ENCODE measurements at places on chromosomes 4 and X.

- DNase-seq: no peak
Observed at GRCh38 chr4:136934601-136935000, 597.7 kb downstream of the PCDH18 start.

GRCh38 chr4:3599951-3600350, 67.7 kb upstream of the LRPAP1 start:
- DNase-seq: no peak

DNA sequence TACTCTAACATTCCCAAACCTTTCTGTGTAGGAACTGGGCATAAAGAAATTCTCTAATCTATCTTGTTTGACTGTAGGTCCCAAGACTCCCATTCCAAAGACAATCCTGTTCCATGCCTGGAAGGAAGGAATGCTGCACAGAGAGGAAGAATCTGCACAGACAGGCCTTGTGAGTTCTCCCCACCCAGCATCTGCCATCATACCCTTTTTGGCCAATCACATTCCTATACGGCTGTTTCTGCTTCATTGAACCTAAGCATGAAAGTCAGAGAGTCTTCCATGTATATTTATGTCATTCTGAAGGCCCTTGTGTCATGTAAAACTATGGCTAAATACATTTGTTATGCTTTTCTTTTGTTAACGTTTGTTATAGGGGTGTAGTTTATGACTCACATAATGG, 667.7 kb upstream of the IGFBP7 start:
- DNase-seq: no peak

DNA sequence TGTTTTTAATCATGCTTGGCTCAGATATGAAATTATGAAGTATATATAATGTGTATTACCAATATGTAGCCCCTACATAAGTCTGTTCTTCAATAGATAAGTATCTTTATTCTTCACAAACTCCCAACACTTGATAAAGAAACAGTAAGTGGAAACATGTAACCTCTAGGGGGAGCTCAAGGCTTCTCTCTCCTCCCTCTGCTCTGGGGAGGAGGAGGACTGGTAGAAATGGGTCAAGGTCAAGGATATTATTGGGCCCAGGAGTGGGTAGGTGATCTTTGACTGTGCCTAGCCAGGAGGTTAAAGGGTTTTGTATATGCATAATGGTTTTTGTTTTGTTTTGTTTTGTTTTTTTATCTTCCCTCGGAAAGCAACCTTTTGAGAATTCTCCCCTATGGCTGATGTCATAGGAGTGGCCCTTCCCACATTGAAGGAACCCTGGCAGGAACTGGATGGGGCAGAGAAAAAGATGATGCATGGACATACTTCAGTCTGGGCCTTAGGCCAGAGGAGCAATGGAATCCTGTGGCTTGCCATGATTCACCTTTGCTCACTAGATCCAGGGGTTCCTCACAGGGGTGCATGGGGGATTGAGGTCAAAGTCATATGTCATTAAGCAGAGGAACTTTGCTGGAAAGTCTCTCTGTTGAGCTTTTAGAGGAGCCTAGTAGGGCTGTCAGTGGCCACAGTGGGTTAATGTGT, 460.3 kb downstream of the MID1IP1 start:
- DNase-seq: no peak

GRCh38 chrX:102697494-102697893, 14.8 kb upstream of the GPRASP2 start:
- DNase-seq: no peak

DNA sequence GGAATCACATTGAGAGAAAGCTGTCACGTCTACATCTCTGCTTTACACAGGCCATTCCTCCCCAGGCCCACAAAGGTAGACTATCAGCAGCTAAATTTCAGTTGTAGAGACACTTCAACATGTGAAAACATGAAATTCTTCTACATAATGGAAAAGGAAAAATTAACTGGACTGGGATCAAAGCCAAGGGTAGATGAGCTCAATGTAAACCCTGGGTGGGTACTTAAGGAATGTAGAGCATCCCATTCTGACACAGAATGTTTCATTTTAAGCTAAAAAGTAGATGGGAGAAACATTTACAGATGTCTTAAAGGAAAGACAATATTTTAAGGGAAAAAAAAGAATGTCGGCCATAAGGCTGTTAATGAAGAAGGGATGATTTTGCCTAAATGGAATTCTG, 51.3 kb upstream of the NPNT start:
- DNase-seq: no peak

DNA sequence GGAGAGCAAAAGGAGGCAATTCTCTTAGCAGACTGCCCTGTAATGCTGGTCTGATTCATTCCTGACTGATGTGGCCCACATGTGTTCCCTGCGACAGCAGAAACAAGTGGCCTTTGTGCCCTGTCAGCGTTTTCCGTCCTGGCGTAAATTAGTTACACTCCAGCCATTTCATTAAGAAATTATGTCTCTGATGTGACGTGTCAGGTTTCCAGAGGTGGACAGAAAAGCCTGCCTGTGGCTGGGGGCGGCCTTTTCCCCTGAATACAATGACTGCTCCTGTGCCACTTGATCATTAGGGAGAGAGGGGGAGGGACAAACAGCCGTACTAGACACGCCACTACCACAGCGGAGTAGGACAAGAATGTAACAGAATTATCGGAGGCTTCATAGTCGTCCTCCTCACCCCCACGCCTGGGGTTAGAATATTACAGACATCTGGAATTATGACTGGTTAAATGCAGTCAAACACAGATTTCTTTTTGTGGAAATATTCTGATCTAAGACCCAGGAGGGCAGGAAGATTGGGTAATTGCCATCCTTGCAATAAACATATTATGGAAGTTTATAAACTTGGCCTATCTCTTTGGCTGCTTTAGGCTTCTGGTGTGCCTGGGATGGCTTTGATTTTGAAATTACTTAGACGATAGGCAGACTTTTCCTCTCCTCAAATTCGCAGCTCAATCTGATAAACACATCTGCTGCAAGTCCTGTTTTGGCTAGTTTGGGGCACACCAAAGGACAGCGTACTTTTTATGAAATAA, 146.2 kb upstream of the BCOR start:
- DNase-seq: no peak

- DNase-seq: no peak
Observed at GRCh38 chr4:17701138-17701839, 80.1 kb downstream of the FAM184B start.

DNA sequence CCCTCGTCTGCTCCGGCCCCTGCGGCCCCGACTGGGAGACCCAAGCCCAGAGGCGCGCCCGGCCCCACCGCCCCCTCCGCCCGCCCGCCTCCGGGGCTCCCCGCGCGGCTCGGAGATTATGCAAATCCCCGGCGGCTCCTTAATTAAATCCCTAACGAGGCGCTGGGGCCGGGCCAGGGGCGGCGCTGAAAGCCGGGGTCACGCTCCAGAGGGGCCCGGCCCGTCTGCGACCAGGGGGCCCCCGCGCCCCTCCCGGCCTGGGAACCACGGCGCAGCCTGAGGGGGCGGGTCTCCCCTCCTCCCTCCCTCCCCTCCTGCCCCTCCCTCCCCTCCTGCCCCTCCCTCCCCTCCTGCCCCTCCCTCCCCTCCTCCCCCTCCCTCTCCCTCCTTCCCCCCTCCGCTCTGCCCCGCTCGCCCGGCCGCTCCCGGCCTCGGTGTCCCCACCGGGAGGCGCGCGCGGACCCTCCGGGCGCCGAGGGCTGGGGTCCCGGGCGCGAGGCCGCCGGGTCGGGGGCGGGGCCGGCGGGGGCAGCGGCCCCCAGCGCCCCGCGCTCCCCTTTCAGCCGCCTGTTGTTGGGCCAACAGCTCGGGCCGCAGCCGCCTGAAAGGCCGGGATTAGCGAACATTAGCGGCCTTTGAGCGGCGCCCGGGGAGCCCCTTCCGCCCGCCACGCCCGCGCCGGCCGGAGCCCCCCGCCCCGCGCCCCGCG, 25.9 kb upstream of the FGFR3 start:
- DNase-seq: no peak

DNA sequence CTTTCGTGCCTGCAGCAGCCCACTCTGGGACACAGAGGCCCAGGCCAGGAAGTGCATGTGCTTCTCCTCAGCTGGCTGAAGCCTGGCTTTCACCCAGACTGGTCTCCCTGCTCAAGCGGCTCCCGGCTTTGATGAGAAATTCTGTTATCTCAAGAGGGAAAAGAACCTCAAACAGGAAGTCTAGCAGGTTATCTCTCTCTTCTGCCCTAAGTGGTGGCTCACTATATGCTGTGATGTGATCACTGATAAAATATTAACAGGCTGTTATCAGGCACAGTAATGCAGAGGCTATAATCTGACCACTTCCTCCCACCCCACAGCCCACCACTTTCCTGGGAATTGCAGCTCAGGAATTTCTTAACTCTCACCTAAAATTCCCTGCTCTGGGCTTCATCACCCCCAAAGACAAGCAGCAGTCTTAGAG, 13.3 kb downstream of the CLDN2 start:
- no peak for DNase-seq

GRCh38 chr4:168955674-168956073, 54.4 kb downstream of the CBR4 start:
- no peak for DNase-seq

- DNase-seq: no peak
Observed at GRCh38 chrX:47456080-47456479, 26.9 kb downstream of the ZNF41 start.

DNA sequence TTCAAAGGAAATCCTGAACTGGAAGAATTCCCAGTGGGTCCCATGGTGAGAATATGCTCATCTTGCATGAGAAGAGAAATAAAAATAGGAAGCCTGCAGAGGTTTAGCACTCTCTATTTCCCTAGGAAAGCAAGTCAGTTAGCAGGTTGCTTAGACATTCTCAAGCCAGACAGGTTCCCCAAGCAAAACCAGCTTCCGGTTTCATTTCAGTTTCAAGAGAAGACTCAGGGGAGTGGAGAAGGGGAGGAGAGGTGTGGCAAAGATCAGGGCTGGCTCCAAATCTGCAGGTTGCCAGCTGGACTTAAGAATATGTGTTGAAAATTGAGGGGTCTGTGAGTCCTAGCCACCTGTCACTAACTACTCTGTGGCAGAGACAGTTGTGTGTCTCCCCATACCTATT, 107.5 kb downstream of the CLNK start:
- no peak for DNase-seq

- no peak for DNase-seq
Observed at GRCh38 chr4:40216622-40217366, 20.0 kb downstream of the RHOH start.

GRCh38 chrX:154010330-154011087, 9.2 kb downstream of the IRAK1 start:
- DNase-seq: no peak

DNA sequence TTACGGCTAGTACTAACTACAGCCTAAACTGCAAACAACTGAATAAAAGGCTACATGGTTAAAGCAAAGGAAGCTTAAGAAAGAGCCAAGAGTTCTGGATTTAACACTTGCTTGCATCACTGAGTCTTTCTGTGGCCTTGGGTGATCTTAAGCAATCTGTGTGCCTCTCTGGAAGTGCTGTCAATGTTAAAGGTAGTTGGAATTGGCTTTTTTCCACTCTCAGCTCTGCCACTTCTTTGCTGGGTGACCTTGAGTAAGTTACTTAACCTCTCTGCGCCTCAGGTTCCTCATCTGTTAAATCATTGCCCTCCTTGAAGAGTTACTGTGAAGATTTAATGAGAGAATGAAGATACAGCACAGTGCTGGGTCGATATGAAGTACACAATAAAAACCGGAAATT, 15.7 kb downstream of the SLC2A9 start:
- no peak for DNase-seq

DNA sequence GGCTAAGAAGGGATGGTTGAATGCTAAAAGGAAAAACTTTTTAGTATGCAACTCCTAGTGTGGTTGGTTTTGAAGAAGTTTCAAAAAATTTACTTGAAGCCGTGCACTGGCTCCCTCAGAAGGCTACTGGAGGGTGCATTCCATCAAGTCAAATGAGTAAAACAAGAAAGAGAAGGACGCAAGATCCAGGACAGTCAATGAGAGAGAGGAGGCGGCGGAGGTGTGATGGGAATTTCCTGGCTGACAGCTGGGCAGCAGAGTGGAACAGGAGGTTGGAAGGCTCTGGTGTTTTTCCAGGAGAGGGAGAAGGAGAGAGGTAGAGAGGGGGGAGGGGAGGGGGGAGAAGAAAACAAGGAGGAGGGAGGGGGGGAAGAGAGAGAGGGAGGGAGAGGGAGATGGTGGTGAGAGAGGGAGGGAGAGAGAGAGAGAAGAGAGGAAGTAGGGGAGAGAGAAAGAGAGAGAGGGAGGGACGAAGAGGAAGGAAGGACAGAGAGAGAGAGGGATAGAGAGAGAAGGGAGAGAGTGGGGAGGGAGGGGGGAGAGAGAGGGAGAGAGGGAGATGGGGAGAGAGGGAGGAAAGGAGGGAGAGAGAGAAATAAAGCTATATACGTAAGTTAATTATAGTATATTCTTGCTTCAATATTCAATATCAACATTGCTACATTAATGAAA, 126.4 kb downstream of the SH3KBP1 start:
- DNase-seq: no peak

- DNase-seq: no peak
Observed at GRCh38 chrX:134459683-134460004, 321 bp upstream of the HPRT1 start.

- no peak for DNase-seq
Observed at GRCh38 chr4:145099653-145100052, 1.5 kb downstream of the ABCE1 start.

- no peak for DNase-seq
Observed at GRCh38 chr4:32460972-32461371, 1740.8 kb downstream of the PCDH7 start.

GRCh38 chr4:119110121-119110520, 25.5 kb upstream of the MYOZ2 start:
- DNase-seq: no peak

DNA sequence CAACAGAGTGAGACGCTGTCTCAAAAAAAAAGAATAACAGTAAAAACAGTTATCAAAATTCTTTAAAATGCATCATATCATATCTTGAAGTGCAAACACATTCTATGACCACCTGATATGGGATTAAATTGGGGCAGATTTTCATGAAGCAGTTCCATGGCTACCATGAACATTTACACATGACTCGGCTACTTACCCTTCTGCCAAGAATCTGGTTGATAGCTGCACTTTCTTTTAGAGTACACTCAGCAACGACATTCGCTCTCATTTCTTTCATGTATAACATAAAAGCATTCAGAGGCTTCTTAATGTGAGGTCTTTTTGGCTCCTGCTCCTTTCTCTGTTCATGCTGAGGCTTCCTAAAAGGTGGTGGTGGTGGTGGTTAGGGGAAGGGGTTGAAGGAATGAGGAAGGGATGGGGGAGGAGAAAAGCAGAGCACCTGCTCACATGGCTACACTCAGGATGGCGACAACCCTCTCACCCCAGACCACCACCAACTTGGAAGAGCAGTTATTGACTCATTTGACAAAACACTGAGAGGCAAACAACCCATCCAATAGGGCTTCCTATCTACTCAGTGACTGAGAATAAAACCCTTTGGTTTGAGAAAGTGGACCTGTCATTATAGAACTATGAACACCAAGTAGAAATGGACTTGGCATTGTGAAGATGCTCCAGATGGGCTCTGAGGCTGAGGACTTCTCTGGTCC, 88.5 kb downstream of the HADH start:
- DNase-seq: no peak

- no peak for DNase-seq
Observed at GRCh38 chrX:21926527-21927278, 13.8 kb upstream of the SMS start.

- DNase-seq: no peak
Observed at GRCh38 chr4:181176306-181176705, 1066.9 kb upstream of the TENM3 start.

All from stimulated activated CD8-positive, alpha-beta memory T cell treated with anti-CD3 and anti-CD28 coated beads, Interleukin-7, amount 100 ng/mL, for 1 hour (primary cell).